ENCODE measurements at places on chromosomes 16 and 17.
A peak's percentile ranks its signal among the peaks of the same experiment; 100 is the strongest.

- no peak for ATAC-seq
Measured at GRCh38 chr16:72508191-72508590, 336.2 kb upstream of the PMFBP1 start.

GRCh38 chr17:49742166-49742638, 21.7 kb downstream of the FAM117A start:
- ATAC-seq: peak; percentile 47

DNA sequence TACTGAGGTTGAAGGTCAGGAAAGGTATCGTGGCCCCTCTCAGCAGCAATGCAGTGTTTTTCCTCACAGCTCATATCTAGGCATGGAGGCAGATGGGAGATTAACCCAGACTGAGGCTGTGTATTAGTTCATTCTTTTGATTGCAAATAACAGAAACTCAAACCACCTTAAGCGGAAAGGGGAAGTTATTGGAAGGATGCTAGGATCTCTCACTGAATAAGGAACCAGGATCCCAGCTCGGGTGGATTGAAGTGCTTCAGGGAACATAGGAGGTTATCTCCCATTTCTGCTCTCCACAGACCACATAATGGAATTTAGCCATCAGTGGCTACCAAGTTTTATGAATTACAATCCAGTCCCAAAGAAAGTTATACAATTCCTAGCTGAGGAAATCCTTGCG, 8.2 kb downstream of the ZNF689 start:
- no peak for ATAC-seq

GRCh38 chr16:79560318-79560717, 40.2 kb downstream of the MAF start:
- no peak for ATAC-seq

DNA sequence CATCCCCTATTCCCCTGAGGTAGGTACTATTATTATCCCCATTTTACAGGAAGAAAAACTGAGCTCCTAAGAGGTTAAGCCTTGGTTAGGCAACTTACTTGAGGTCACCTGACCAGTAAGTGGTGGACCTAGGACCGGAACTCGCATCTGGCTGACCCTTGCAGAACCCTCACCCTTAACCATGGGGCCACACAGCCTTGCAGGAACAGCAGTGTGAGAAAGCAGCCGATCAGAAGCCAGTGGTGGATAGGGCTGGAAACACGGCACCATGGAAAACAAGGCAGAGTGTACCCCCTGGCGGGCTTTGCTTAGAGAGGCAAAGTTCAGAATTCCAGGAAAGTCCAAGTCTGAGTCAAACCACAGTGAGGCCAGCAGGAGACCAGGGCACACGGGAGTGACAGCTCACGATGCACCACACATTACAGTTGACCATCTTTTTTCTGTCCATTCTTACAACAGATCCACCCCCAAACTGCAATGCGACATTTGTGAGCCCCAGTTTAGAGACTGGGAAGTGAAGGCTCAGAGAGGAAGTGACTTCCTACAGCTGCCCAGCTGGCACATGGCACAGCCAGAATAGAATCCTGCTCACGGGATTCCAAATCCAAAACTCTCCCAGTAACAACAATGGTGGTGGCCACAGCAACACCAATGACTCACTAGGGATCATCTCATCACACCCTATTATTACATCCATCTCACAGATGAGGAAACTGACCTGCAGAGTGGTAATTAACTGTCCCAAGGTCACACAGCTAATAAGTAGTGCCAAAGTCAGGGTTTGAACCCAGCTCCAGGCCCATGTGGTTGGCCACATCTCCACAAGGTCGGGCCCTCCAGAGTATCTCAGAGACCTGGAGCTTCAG, 20.3 kb downstream of the KIFC3 start:
- no peak for ATAC-seq

DNA sequence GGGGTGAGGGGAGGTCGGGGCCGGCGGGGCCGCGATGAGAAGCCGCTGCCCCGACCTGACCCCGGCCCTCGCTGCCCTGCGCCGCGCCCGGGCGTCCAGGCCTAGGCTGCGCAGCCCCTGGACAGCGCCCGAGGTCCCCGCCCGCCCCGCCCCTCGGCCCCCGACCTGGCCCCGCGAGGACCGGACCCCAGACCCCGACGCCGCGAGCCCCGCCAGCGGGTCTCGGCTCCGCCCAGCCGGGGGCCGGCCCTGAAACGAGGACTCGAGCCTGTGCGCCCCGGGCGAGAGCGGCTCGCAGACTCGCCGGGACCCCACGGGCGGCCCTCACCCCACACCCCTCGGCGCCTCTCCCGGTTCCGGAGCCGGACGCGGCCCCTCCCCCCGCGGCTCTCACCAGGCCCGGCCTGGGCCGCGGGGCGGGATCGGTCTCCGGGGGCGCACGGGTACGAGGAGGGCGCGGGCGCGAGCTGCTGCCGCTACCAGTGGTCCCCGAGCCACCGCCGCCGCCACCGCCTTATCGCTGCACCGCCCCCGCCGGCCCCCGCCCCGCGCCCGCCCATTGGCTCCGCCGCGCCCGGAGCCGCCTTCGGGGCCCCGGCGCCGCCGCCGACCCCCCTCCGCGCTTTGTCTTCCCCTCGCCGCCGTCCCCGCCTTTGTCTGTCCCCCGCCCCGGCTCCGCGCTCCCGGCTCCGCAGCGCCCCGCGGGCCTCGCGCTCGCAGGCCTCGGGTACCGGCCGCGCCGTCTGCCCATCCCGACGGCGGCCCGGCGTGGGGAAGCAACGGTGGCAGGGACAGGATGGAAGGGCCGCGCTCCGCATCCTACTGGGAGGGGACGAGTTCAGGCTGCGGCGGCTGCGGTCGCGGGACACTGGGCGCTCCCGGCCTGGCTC, at the start of gene LIMD2:
LIMD2 (minus strand) TSS at position 488 of the 890 bp plus-strand sequence. CDS start 827 bp downstream, outside the sequence.
- peak; percentile 28 for ATAC-seq

DNA sequence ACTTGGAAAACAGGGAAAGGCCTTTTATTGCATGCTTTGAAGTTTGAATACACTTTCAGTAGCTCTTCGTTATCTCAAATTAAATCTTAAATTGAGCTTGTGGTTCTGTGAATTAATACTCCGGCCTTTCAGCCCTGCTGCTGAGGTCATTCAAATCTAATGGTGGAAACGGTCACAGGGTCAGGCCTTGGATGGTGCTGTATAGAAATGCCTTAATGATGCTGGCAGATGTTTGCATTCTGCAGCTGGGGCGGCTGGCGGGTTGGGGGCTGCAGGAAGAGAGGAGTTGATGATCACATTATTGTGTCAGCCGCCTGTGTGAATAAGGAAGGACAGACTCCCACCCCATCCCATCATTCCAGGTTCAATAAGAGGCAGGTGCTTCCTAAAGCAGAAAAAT, 723.6 kb downstream of the WWOX start:
- no peak for ATAC-seq

DNA sequence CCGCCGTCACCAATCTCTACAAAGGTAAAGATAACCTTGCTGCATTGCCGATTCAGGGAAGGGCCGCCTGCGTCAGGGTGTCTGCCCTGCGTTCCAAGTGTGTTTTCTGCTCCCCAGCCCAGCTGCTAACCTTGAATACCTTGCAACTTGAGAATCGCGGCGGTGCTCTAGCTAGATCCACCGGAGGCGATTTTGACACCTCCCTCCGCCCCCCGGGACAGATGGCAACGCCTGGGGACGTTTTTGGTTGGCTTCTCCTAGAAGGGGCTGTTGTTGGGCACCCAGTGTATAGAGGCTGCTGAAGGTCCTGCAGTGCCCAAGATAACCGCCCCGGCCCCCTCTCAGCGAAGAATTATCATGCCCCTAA, 1.5 kb downstream of the HAPSTR1 start:
- no peak for ATAC-seq

GRCh38 chr16:11105038-11105903, 150.7 kb downstream of the SOCS1 start:
- ATAC-seq: peak; percentile 81

DNA sequence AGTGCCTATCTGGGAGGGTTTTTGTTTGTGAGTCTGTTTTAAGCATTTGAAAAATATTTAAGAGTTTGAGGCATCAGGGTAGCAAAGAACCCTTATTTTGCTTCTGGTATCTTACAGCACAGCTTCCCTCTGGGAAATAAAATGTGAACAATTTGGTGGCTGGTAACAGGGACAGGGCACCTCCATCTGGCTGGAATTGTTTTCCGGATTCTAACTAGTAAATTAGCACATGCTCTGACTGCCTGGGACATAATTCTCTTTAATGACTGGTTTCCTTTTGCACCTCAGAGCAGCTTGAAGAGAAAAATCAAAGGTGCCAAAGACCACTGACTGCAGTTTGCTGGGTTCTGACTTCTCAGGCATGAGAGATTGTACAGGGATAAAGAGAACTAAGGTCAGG, 469.1 kb downstream of the GRIN2A start:
- ATAC-seq: no peak

DNA sequence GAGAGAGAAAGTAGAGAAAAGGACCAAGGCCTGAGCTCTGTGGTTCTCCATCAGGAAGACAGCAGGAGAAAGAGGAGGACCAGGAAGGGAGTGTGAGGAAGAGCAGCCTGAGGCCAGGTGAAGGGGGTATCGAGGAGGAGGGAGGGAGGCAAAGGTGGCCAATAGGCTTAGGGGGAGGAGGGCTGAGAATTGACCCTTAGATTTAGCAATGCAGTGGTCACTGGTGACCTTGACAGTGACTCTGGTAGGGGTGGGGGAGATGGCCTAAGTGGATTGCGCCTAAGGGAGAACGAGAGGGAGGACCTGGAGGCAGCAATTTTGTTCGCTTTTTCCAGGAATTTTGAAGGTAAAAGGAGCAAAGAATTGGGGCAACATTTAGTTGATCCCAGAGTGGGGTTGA, 5.4 kb upstream of the NAGS start:
- no peak for ATAC-seq

- ATAC-seq: no peak
Measured at GRCh38 chr17:64070213-64070612, 49.8 kb upstream of the ICAM2 start.

GRCh38 chr16:90020838-90021382, 1.7 kb upstream of the DBNDD1 start:
- no peak for ATAC-seq

DNA sequence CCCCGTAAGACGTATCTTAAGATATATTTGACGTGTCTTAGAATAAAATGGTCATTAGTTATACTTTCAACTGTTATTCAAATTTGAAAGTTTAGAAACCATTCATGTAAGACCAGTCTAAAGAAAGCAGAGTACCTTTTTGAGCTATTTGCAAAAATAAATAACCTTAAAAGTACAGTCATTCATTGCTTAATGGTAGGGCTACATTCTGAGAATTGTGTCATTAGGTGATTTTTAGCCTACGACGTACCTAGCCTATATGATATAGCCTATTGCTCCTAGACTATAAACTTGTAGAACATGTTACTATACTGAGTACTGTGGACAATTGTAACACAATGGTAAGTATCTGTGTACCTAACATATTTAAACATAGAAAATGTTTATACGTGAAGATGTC, 139.2 kb downstream of the PHKB start:
- no peak for ATAC-seq

DNA sequence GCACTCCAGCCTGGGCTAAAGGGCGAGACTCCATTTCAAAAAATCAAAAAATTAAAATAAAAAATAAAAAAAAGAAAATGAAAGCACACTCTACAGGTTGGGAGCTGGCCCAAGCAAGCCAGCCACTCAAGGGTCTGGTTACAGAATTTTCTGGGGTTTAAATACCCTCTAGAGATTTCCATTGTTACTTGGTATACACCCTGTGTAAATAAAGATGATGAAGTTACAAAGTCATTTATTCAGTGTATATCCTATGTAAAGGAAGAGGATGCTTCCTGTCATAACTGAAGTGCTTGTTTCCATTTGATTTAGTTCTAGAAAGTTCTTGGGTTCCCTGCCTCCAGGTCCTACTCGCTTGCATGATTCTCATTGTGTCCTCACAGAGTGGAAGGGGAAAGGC, 79.9 kb upstream of the C17orf78 start:
- no peak for ATAC-seq

DNA sequence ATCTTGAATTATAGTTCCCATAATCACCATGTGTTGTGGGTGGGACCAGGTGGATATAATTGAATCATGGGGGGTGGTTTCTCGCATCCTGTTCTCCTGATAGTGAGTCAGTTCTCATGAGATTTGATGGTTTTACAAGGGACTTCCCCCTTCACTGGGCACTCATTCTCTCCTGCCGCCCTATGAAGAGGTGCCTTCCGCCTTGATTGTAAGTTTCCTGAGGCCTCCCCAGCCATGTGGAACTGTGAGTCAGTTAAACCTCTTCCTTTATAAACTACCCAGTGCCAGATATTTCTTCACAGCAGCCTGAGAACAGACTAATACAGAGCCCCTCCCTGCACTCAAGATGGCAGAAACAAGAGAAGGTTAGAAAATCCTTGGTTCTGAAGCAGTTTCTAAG, 26.4 kb downstream of the LDAF1 start:
- no peak for ATAC-seq

GRCh38 chr17:58334256-58334655, 5.7 kb upstream of the TSPOAP1 start:
- no peak for ATAC-seq

- ATAC-seq: no peak
Measured at GRCh38 chr16:82119405-82119804, 50.6 kb downstream of the MPHOSPH6 start.

DNA sequence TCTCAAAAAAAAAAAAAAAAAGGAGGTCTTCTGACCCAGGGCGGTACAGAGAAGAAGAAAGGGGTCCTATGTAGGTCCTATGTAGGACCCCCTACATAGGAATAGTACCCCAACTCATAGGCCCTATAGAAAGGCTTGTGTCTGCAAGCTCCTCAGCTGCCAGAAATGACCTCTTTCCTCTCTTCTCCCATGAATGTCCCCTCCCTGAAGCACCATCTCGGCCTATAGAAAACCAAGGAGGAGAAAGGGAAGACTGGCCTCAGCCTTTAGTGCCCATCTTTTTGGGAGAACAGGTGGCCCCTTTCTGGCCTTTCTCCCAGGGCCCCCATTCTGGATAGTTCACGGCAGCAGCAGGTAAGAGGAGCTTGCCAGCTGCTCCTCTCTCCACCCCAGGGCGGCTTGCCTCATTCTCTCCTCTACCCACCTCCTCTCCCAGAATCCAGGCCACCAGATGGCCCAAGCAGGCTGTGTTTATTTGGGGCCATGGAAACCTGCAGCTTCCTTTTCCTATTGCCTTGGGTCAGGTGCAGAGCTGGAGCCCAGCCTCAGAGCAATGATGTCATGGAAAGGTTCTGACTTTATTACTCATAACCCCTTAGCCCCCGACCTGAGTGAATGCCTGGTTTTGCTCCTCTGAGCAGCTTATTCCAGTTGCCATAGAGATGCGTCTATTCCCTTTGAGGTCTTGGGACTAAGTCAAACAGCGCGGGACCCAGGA, 1.6 kb upstream of the MRPL58 start:
- ATAC-seq: peak; percentile 3

DNA sequence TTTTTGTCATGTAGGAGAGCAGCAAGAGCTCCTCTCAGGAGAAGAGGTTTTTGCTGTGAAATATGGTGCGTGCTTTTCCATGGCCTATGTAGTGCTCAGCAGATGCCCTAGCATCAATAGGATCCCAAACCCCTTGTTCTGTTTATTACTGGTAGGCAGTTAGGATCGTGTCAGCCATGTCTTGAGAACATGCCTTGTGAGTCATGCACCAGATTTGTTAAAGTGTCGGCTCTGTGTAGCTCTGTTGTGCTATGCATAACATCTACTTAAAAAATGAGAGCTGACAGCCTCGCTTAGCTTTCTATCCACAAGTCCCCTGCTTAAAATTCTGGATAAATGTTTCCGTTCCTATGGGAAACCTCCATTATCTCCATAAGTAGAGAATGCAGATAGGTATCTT, 4.4 kb upstream of the EIF4A3 start:
- peak; percentile 20 for ATAC-seq

- ATAC-seq: peak; percentile 22
Measured at GRCh38 chr17:8005967-8006730, 3.7 kb downstream of the GUCY2D start.
